ENCODE measurements at places on chromosomes 3 and 15.

DNA sequence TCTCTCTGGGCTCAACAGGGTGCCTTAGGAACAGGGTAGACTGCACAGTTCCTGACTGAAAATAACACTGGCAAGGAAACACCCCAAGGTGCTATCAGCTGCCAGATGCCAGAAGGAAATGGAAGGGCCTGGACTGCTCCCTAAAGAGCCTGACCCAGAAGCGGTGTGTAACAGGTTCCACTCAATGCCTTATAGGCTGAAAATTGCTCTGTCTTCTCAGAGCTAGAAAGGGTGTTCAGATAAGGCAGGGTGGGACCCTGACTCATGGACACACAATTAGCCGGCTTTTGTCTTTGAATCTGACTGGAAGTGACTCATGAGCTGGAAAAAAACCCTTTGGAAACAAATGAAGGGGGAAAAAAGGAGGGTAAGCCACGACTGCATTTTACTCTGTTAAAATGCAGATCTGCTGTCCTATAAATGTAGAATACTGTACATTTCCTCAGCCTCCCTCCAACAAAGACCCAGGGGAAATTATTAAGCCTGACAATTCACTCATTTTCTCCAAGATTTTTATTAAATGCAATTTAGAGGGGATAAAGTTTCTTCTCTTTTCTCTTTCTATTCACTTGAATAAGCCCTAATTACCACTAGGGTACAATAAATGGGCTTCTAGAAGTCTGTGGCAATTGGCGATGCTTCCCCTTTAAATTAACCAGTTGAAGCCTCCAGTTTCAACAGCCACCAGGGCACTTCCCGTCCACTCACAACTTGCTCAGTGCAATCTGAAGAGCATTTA lies 160.2 kb upstream of the TBL1XR1 start:
- DNase-seq = no peak

GRCh38 chr15:57747206-57747896 lies 40.8 kb downstream of the POLR2M start:
- DNase-seq = no peak

DNA sequence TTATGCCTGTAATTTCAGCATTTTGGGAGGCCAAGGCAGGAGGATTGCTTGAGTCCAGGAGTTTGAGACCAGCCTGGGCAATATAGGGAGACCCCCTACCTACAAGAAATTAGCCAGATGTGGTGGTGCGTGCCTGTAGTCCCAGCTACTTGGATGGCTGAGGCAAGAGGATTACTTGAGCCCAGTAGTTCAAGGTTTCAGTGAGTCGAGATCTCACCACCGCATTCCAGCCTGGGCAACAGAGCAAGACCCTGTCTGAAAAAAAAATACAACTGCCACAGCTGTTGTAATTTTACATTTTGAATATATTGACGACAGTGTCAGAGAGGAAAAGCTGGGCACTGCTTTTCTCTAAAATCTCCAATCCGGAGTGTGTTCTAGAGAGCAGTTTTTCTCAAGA lies 21.2 kb downstream of the TATDN2 start:
- no peak for DNase-seq

- DNase-seq = no peak
Measured at GRCh38 chr3:172675441-172676193, 35.2 kb downstream of the NCEH1 start.

GRCh38 chr3:83934192-83935021 lies 1024.4 kb upstream of the CADM2 start:
- no peak for DNase-seq

- no peak for DNase-seq
Measured at GRCh38 chr15:26890988-26891387, 24.1 kb downstream of the GABRA5 start.

GRCh38 chr15:39486621-39487457 lies 94.0 kb upstream of the THBS1 start:
- no peak for DNase-seq

- no peak for DNase-seq
Measured at GRCh38 chr3:155078711-155079467, 1.2 kb upstream of the MME start.

DNA sequence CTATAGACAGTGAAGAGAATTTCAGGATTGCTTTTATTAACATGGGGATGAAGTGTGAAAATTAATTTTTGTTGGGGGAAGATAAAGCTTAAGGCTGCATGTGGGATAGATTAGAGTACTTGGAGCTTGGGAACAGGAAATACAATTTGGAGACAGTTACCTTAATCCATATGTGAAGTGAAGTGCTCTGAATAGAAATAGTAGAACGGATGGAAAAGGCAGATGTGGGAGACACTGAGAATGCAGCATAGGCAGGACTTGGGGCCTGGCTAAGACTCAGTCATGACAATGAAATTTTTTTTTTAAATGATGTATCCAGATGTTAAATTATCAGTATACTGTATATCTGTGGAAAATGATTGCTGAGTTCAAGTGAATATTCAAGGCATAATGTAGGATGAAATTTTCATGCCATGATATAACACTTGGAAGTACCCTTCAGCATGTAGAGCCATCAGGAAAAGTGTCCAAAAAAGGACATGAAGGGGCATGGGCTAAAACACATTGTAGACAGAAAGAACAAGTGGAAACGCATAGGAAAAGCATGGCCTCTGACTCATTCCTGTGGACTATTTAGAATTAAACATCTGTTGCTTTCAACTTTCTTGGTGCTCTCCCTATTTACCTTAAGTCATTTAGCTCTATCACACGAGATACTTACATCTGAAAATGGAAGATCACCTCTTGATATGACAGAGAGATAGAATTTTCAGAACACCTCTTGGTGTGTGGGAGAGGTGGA lies 134.8 kb downstream of the RBMS3 start:
- no peak for DNase-seq

DNA sequence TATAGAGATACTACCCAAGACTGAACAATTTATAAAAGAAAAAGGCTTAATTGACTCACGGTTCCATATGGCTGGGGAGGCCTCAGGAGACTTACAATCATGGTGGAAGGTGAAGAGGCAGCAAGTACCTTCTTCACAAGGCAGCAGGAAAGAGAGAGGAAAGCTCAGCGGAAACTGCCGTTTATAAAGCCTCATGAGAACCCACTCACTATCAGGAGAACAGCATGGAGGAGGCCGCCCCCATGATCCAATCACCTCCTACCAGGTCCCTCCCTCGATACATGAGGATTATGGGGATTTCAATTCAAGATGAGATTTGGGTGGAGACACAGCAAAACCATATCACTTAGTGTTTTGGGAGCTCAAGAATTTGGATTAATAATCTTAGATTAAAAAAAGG lies 240.2 kb downstream of the UACA start:
- DNase-seq = no peak

GRCh38 chr3:179016979-179017670 lies 54.5 kb downstream of the ZMAT3 start:
- DNase-seq = no peak

DNA sequence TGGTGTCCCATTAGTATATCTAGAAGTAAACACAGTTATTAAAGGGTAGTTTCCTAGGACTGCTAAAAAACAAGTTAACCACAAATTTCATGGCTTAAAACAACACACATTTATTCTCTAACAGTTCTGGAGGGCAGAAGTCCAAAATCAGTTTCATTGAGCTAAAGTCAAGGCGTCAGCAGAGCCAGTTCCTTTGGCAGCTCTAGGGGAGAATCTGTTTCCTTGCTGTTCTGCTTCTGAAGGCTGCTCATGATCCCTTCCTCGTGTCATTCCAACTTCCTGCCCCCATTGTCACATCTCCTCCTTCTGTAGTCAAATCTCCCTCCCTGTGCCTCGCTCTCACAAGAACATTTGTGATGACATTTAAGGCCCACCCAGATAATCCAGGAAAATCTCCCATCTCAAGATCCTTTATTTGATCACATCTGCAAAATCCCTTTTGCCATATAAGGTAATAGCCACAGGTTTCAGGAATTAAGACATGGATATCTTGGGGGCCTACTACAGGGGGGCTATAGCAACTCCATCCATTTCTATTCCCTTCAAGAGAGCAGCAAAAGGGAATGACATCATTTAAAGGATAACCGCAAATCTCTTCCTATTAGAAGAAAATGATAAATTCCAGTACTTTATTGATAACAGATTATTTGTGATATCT lies 50.1 kb downstream of the GPR176 start:
- no peak for DNase-seq

GRCh38 chr15:41575282-41575681 lies 16.3 kb downstream of the TYRO3 start:
- DNase-seq = no peak
